ENCODE measurements at places on chromosomes 11 and 22.

GRCh38 chr11:68381716-68382115 is 69.3 kb downstream of the LRP5 start:
- no peak for DNase-seq

DNA sequence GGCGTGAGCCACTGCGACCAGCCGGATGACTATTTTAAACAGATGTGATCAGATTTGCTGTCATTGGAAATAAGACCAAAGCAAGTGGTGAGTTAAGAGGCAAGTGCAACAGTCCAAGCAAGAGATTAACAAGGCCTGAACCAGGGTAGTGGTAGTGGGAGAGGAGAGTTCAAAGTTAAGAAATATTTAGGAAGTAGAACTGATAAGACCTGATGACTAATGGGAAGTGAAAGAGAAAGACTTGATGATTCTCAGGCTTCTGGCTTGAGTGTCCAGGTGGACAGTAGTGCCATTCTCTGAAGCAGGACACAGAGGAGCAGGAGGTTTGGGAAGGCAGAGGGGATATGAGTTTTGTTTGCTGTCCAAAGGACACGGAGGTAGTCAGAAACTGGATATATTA is 7.2 kb downstream of the NDUFC2 start:
- no peak for DNase-seq

GRCh38 chr22:26660961-26661578 is 3.7 kb downstream of the MIAT start:
- no peak for DNase-seq

DNA sequence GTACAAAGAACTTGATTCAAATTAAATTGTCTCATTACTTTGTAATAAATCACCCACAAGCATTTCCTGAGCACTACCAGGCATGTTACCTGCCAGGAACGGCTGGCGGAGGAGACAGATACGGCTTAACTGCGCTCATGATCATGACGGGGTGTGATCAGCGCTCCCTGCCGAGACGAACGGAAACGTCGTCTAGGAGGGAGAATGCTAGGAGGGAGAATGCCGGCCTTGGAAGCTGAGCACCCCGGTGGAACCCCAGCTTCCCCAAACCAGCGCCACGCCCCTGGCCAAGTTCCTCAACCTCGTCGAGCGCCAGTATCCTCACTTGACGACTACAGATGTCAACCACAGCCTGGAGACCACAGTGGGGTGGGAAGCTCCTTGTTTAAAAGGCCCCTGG is 272.8 kb downstream of the CTTN start:
- DNase-seq = no peak

DNA sequence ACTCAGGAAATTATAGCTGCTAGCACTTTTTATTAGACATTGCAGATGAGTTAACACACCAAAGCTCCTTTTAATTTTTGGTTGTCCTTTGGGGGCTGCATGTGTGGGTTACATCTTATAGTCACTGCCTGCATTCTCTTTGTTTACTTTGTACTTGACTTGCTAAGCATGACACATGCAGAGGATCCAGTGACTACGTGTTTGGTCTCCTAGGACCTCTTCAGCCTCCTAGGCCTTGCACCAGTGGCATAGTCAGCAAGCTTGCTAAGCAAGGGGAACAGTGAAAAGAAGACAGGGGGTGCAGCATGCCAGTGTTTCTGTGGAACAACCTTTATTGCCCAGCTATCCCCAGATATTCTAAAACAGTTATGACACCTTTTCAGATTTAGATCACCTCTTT is 108.2 kb downstream of the PAX6 start:
- DNase-seq = no peak

All from retinal pigment epithelial cell (primary cell).